ENCODE measurements at places on chromosomes 2 and 18.

GRCh38 chr2:66547118-66547517 lies 112.2 kb downstream of the MEIS1 start:
- DNase-seq: no peak

GRCh38 chr2:241559323-241560161 lies 997 bp downstream of the BOK start:
- no peak for DNase-seq

DNA sequence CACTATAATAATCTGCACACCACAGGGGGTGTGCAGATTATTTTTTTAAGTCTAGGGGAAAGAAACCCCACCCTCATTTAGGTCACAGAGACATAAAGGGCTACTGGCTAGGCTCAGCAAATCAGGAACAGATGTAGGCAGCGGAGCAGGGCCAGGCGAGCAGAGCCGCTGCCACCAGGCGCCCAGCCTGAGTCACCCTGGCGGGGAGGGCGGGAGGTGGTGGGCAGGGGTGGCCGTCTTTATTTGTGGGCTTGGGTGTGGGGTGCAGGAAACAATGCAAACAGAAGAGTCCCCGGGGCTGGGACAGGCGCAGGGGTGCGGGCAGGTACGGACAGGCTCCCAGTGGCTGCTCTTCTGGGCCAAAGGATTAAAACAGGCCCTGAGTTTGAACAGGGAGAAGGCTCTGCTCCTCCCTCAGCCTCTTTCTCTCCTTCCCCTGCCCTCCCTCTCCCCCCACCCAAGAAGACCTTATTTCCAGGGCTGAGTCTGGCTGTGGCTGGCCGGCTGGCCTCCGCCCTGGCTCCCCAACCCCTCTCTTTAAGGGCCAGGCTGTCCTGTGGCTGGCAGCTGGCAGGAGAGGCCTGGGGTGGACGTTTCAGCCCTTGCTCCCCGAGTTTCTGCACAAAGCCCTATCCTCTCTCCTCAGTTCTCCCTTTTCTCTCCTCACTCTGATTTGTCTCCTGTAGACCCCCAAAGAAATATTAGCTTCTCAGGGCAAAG lies 142.9 kb upstream of the SMAD2 start:
- no peak for DNase-seq

- DNase-seq: no peak
Measured at GRCh38 chr2:71990122-71990521, 157.5 kb downstream of the CYP26B1 start.

GRCh38 chr18:54749291-54749690 lies 79.0 kb upstream of the RAB27B start:
- no peak for DNase-seq

GRCh38 chr2:160657196-160657595 lies 163.6 kb upstream of the RBMS1 start:
- no peak for DNase-seq

- no peak for DNase-seq
Measured at GRCh38 chr18:37321582-37322491, 243.8 kb downstream of the CELF4 start.

Data from activated naive CD4-positive, alpha-beta T cell treated with anti-CD3 and anti-CD28 coated beads, Interleukin-2, amount 50 U/mL, for 72 hours (primary cell).